Fibroblast of skin of right quadriceps (primary cell): ENCODE measurements at places on chromosomes 3 and 15.

- no peak for DNase-seq
Measured at GRCh38 chr3:116441652-116442051, 3.6 kb downstream of the LSAMP start.

GRCh38 chr3:142648950-142649349, 52.8 kb downstream of the PLS1 start:
- no peak for DNase-seq

DNA sequence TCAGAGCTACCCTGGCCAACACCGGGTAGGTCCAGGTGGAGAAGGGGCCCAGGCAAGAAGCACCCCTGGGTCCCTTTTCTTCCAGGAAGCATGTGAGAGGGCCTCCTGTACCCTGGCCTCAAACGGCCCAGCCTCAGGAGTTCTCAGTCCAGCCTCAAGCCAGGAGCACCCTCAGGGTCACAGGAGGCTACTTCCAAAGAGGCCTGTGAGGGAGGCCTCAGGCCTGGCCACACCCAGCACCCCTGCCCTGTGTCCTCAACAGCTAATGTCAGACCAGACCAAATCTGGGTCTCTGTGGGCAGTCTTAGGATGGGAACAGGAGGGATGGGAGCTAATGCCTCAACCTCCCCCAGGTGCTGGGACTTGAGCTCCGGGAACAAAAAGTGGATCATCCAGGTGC, 23.5 kb downstream of the PTH1R start:
- no peak for DNase-seq

DNA sequence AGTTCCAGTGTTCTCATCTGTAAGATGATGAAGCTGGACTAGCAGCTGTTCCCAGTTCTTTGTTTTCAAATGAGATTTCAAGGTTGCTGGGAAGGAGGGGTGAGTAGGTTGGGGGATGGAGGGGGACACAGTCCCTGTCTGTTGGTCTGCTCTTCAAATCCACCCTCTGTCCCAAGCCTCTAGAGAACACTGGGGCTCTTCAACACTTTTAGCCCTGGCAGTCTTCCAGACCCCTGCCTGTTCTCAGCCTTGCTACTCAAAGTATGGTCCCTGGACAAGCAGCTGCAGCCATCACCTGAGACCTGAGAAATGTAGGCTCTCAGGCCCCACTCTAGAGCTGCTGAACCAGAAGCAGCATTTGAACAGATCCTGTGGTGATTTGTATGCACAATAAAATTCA, 41.3 kb downstream of the NEK11 start:
- no peak for DNase-seq

DNA sequence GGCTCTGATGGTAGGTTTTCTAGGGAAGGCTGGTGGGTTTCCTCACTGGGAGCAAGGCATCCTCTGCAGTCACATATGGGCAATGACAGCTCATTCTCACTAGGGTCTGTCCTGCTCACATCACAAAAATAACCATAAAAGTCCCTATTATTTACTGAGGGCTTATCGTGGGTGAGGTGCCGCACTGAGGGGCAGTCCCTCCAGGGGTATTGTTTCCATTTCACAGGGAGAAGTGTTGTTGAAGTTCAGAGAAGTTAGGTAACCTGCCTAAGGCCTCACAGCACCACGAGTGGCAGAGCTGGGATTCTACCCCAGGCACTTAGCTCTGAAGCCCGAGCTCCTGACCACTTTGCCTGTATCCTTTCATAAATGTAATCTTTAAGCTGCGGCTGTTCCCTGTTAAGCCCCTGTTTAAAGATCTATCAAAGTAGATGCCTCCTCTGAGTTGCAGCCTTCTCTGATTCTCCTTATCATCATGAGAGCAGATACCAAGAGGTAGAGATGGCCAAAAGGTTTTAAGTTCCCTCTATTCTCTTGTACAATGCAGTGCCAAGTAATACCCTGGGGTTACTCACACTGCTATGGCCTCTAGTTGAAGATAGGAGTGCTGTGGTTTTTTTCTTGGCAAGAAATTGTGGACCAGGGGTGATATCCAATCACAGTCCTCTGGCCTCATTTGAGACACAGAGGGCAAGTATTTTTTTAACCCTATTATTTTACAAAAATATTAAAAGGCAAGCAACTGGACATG, 107.0 kb downstream of the RPLP1 start:
- no peak for DNase-seq

- no peak for DNase-seq
Measured at GRCh38 chr15:67458331-67459029, 62.5 kb upstream of the C15orf61 start.

- DNase-seq: no peak
Measured at GRCh38 chr3:42122261-42123011, 31.3 kb downstream of the TRAK1 start.
